Naive B cell (primary cell): ENCODE measurements at places on chromosomes 4 and X.

DNA sequence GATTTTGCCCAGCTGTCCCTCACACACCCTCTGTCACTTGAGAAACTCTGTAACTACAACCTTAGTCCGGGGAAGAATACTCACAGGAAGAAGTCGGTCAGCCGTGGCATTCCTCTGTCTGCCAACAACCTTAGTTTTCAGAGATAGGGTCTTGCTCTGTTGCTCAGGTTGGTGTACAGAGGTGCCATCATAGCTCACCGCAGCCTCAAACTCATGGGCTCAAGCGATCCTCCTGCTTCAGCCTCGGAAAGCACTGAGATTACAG lies 12.2 kb upstream of the SPCS3 start:
- DNase-seq: no peak

GRCh38 chr4:23763559-23763958 lies 126.3 kb downstream of the PPARGC1A start:
- no peak for DNase-seq

- no peak for DNase-seq
These were observed 475.6 kb upstream of the FTHL17 start for GRCh38 chrX:31547416-31547815.

GRCh38 chr4:20337261-20337664 lies 85.6 kb downstream of the SLIT2 start:
- DNase-seq: no peak

DNA sequence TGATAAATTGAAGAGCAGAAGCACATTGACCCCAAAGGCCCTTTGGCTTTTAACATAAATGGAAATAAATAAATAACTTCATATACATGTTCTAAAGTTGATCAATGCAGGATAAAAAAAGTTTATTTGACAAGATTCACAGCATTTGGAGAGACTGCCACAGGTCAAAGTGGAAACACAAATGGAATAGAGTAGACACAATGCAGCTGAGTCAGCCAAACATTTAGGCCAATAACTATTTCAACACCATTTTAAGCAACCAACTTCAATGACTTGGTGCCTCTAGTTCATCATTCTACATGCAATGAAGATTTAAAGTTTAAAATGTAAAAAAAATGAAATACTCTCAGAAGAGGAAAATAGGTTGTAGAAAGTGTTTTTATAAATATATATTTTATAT lies 365.2 kb downstream of the FAT4 start:
- DNase-seq: no peak

DNA sequence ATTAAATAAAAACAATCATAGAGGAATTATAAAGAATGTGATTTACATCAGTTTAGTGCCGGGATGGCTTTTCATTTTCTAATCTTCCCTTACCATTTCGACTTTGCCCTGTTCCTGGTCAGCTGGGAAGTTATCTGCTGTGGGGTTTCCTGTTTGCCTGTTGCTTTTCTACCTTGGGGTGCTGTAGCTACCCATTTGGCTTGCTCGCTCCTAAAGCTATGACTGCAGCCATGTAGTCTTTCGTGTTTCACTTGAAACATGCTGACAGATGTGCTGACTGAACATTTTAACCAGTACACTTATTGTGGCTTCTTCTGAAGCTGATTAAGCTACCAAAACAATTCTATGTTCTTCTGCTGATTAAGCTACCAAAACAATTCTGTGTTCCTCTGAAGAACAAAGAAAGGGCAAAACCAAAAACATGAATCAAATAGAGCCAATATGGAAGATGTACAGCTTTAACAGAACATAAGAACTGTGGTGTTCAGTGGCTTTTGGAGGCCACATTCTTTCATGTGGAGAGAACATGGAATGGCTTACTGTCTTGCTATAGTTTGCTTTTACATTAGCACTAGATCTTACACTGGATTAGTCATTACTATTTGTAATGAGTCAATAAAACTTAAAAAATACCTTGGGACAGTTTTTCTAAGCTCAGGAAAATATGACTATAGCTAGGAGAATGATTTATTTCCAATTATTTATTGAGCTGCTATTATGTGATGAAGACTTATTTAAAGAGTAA lies 440.4 kb downstream of the SPRY1 start:
- no peak for DNase-seq

- DNase-seq: no peak
These were observed 106.8 kb downstream of the EIF4E start for GRCh38 chr4:98822144-98822543.

DNA sequence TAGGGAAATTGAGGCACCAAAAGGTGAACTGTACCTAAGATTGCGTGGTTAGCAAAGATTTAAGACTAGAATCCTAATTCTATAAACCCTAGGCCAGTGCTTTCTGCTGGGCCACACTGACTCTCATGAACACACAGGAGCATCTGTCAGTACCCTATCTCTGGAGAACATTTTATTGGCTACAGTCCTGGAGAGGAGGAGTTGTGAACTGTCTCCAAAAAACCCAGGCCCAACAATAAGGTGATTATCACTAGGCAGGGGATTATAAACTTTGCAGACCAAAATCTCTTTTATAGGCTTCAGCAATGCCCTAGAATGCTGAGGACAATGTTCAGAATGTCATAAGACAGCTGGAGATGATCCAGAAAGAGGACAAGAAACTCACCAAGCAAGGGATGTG lies 24.1 kb downstream of the OPHN1 start:
- DNase-seq: no peak

- DNase-seq: no peak
These were observed 118.5 kb downstream of the GLUD2 start for GRCh38 chrX:121165930-121166359.

DNA sequence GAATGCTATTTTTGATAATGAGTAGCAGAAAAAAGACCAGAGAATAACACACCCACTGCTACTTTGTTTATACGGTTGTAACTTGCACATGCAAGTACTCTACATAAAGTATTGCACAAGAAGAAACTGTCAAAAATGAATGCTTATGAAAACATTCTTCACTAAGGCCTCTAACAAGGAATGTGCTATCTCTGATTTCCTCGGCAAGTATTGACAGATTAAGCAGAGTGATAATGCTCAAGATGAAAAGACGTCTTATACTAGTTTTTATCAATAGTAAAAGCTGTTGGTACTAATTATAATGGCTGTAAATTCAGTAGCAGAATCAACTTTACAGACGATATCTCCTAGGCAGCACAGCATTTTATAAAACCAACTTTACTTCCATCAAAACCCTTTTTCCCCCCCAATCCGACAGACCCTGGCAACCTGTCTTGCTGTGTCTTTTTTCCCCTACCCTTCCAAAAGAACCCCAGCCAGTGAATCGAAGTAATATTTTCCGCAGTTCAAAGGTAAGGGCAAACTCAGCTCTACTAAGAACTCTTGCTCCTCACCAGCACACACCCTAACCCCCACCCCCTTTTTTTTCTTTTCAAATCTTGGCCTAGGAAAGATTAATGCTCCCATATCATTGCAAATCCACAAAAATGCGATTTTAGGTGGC lies 1.5 kb downstream of the FRYL start:
- no peak for DNase-seq

DNA sequence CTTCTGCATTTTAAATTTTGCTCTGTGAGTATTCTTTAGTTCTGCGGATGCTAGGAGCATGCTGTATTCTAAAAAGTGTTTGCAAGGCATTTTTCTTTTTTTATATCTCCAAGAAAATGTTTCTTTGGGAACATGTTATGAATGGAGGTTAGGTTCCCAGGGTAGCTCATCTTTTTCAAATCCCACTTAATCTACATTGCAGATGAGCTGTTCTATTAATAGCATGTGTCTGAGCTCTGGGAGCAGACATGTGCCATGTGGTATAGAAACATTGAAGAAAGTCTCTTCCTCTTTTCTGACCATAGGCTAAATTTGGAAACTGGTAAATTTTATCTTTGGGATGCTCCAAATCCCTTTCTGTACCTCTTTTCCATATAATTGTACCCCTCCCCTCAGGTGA lies 23.2 kb downstream of the DIAPH2 start:
- no peak for DNase-seq

GRCh38 chr4:25635501-25635900 lies 20.1 kb upstream of the SLC34A2 start:
- DNase-seq: no peak

GRCh38 chr4:176805155-176805554 lies 12.4 kb upstream of the VEGFC start:
- no peak for DNase-seq

DNA sequence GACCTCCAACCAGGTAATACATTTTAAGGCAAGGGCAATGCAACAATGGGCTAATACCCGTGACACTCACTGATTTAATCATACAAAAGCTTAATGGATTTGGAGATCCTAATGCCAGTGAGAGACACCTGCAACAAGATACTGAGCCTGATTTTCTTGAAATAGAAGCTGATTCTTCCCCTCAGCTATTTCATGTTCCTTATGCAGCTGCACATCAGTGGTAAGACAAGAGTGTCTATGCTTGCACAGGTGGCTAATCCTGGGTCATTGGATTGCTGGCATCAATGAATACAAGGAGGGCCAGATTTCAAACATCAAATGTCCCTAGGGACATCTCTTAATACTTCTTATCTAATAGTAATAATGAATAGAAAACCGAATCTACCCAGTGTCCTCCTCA lies 139.7 kb downstream of the PPARGC1A start:
- no peak for DNase-seq

DNA sequence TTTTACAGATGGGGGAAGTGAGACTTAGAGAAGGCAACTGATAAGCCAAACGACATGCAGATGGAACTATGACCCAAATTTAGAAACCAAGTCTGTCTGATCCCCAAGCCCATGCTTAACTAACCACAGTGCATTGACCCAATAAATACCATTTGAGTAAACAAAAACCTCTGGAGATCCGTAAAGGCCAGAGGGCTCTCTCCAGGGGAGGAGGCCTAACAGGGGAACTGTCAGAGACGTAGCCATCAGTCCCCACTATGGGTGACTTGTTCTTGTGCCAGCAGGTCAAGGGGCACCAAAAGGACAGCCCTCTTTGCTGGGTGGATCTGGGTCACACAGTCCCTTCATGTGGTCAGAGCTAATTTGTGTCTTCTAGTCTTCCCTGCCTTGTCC lies 420.2 kb downstream of the BCOR start:
- no peak for DNase-seq

- DNase-seq: no peak
These were observed 74.3 kb downstream of the FRAS1 start for GRCh38 chr4:78131403-78131802.

GRCh38 chr4:97653701-97654100 lies 489.6 kb downstream of the STPG2 start:
- no peak for DNase-seq

- DNase-seq: no peak
These were observed 8.6 kb downstream of the OPHN1 start for GRCh38 chrX:68424719-68425118.

DNA sequence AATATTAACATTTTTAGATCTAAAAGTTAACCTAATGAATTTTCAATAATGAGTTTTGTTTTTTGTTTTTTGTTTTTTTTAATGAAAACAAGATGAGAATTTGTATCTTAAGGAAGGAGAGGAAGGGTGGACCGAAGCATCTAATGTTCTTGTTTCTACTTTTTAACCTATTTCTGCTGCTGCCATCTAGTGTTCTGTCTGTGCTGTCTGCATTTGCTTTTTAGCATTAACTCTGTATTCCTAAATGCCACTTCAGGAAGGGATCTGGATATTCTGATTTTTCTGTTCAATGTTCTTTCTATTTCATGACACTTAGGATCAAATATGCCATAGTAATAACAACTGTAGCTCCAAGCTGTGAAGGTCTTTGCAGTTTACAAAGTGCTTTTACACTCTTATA lies 161.7 kb downstream of the BRWD3 start:
- no peak for DNase-seq
